Stimulated activated naive B cell treated with anti-CD40 and anti-IgM and Interleukin-4, amounts not matched to agents 10 μg/mL and 1 μg/mL and 100 μg/mL, for 72 hours (primary cell): ENCODE measurements at places on chromosomes 2 and 18.

DNA sequence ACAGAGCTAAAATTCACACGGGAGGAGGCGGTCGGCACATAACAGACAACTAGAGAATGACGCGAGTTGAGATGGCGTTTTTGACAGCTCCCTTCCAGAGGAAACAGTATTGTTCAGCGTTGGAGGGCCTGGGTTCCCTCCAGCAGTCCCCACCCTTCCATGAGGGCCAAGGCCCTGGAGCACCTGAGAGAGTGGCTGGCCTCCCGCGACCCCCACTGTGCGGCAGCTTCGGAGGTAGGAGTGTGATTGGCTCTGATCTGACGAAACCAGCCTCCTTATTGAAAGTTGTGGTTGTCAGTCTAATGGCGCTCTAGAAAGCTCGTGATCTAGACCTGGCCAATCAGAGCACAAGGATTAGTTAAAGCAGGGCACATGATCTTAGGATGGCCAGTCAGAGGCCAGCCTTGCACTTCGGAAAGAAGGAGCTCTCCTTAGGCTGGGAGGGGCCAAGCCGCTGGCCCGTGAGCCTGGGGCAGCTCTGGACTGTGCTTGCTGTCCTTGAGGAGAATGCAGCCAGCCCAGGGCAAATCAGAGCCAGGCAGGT, 104.5 kb upstream of the CELF4 start:
- no peak for DNase-seq
- no peaks in the 10 kb centered on the region for H3K27me3 ChIP-seq
- no peaks in the 10 kb centered on the region for H3K4me1 ChIP-seq
- H3K36me3 ChIP-seq, result no peaks in the 10 kb centered on the region

DNA sequence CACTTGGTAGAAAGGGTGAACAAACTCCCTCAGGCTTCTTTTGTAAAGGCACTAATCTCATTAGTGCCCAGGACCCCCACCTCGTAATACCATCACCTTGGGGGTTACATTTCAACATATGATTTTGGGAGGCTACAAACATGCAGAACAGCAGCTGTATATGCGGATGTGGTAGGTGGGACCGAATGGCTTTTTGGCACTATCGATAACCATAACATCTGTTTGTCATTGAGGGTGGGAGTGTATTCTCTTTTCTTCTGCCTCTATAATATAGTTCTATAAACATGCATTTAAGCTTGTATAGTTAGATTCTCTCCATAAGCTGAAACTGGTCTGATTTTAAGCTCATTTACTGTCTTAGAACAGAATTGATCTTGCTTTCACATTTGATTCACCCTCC, 239.1 kb upstream of the BOD1L2 start:
- no peak overlapping the region for H3K27ac ChIP-seq
- H3K4me1 ChIP-seq, result no peaks in the 10 kb centered on the region
- DNase-seq, result no peak

- DNase-seq, result no peak
- no peak overlapping the region for H3K4me3 ChIP-seq
- no peaks in the 10 kb centered on the region for H3K36me3 ChIP-seq
- no peaks in the 10 kb centered on the region for H3K4me1 ChIP-seq
- peaks cover 15% of the 10 kb centered on the region for H3K27me3 ChIP-seq
These were observed 259.7 kb downstream of the PDE11A start for GRCh38 chr2:177812713-177813396.

DNA sequence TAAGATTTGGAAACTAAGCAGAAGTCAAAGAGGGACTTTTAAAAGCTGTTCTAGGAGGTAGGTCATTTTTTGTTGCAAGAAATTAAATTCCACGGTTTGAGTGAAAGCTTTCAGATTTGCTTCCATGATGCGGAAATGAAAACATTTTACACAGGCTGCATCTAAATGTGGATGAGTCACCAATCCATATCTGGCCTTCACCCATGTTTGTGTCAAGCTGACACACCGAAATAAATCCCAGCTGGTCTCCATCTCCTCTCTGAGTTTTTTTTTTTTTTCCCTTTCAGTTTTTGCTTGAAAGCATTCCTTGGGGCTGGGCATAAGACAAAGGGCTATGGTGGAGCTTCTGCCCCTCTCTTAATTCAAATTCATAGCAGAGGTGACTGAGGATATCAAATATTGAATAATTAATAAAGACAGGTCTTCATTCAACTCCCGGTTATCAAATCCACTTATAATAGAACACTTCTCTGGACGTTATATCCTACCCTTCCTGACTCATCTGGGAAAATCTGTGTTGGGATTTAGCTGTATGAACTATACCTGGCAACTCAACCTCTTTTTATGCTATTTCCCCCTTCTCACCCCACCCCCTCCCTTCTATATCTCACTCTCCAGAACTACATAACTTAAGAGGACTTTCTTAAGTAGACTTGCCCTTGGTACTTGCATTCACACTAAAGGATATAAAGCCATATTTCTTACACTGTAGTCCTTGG, 558.3 kb upstream of the GCFC2 start:
- DNase-seq, result no peak
- no peaks in the 10 kb centered on the region for H3K4me1 ChIP-seq
- no peaks in the 10 kb centered on the region for H3K36me3 ChIP-seq
- no peak overlapping the region for H3K4me3 ChIP-seq
- no peaks in the 10 kb centered on the region for H3K27me3 ChIP-seq

- H3K4me1 ChIP-seq, result no peaks in the 10 kb centered on the region
- no peaks in the 10 kb centered on the region for H3K27me3 ChIP-seq
- no peak for DNase-seq
- no peak overlapping the region for H3K27ac ChIP-seq
These were observed 286.8 kb upstream of the EPAS1 start for GRCh38 chr2:46010223-46010924.

GRCh38 chr18:67179726-67180125, 336.8 kb downstream of the DSEL start:
- H3K27ac ChIP-seq, result no peak overlapping the region
- H3K36me3 ChIP-seq, result no peaks in the 10 kb centered on the region
- DNase-seq, result no peak
- H3K27me3 ChIP-seq, result peaks cover 7% of the 10 kb centered on the region
- H3K4me3 ChIP-seq, result no peak overlapping the region
- no peaks in the 10 kb centered on the region for H3K4me1 ChIP-seq

GRCh38 chr2:201949181-201949926, 84.3 kb upstream of the FZD7 start:
- no peaks in the 10 kb centered on the region for H3K4me1 ChIP-seq
- no peaks in the 10 kb centered on the region for H3K36me3 ChIP-seq
- peaks cover 4% of the 10 kb centered on the region for H3K27me3 ChIP-seq
- H3K4me3 ChIP-seq, result no peak overlapping the region
- no peak for DNase-seq

DNA sequence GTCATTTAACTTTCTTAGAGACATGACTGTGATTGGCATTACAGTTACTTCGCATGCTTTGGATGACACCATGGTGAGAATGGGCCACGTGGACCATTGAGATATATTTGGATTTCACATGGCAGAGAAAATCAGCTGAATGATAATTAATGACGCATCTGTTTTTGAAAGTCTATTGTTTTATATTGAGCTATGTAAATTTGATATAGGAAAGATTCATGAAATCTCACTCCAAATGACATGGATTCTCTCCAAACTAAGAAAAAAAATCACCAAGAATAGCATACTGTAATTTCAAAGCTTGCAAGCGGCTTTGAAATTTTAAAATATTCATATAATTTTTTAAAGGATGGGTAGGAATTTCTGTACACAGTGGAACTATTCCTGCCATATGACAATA, 163.7 kb downstream of the SH3BP4 start:
- no peaks in the 10 kb centered on the region for H3K36me3 ChIP-seq
- peaks cover 9% of the 10 kb centered on the region for H3K27me3 ChIP-seq
- no peak for DNase-seq
- no peak overlapping the region for H3K27ac ChIP-seq
- H3K4me1 ChIP-seq, result no peaks in the 10 kb centered on the region
- H3K4me3 ChIP-seq, result no peak overlapping the region

DNA sequence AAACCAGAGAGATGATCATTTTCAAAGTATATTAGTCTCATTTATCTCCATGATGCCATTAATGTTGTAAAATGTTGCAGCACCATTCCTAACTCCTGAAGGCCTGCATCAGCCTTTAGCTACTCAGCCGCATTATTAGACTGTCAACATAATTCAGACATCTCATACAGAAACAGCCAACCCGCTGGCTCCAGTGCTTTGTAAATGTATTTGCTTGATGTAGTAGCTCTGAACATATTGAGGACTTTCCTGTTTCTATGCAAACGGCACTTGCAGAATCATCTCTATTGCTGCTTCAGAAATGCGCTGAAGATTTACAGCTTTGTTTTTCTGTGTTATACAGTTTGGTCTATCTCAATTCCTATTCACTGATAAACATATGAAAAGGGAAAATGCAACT, 372.2 kb downstream of the DSEL start:
- DNase-seq, result no peak
- no peaks in the 10 kb centered on the region for H3K27me3 ChIP-seq
- H3K36me3 ChIP-seq, result no peaks in the 10 kb centered on the region

- H3K4me3 ChIP-seq, result no peak overlapping the region
- no peak for DNase-seq
- no peaks in the 10 kb centered on the region for H3K27me3 ChIP-seq
- H3K27ac ChIP-seq, result no peak overlapping the region
These were observed 245.8 kb downstream of the KCNE4 start for GRCh38 chr2:223297788-223298187.

- peak overlapping the region; percentile 95 for H3K27ac ChIP-seq
- H3K4me1 ChIP-seq, result peaks cover 13% of the 10 kb centered on the region
- DNase-seq, result peak; percentile 60
These were observed 38.0 kb downstream of the CYP1B1 start for GRCh38 chr2:38037757-38038621.

DNA sequence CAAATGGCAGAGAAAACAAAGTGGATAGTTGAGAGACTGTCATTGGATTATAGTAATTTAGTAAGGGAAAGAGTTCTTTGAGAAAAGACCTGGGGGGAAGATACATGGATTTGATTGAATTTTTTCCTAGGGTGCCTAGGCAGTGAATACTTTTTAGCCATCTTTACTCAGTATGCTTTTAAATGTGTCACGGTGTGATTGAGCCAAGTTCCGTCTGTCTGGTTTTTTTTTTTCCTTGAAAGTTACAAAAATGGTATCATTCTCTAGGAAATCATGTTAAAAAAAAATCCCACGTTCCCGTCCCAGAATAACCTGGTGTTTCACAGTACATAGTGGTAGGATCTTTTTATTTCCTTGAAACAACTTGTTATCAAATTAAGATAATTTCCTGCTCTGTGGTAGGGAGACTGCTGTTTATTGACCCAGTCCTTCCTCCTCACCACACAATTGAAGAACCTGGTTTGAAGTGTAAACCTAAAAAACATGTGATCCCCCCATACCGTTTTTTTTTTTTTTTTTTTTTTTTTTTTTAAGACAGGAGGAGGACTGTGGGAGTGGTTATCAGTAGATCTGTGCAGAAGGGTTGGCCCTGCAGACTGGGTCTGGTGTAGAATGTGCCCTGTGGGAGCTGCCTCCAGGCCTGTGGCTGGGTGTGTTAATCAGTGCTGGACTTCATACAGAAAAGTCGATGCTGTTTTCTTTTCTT, 55.1 kb downstream of the DGKD start:
- H3K27ac ChIP-seq, result peak overlapping the region; percentile 85
- peaks cover 40% of the 10 kb centered on the region for H3K4me1 ChIP-seq
- H3K4me3 ChIP-seq, result peak overlapping the region; percentile 4
- DNase-seq, result no peak

DNA sequence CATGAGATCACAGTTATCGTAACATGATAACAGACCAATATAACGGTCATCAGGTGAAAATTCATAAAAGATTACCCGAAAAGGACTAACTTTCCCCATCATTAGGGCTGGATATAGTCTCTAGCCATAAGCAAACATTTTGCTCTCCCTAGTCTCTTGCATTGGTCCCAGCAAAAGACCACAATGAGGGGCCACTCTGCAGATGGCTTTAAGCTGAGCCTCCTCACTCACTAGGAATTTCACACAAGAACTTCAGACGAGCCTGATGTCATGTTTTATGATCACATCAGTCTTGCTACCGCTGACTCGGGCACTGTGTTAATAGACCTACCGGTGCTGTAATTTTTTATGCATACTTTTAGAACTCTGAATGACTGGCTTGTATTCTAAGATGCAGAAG, 35.2 kb downstream of the STK17B start:
- DNase-seq, result no peak
- peaks cover 84% of the 10 kb centered on the region for H3K36me3 ChIP-seq
- H3K27ac ChIP-seq, result no peak overlapping the region
- no peaks in the 10 kb centered on the region for H3K27me3 ChIP-seq
- H3K4me3 ChIP-seq, result no peak overlapping the region

DNA sequence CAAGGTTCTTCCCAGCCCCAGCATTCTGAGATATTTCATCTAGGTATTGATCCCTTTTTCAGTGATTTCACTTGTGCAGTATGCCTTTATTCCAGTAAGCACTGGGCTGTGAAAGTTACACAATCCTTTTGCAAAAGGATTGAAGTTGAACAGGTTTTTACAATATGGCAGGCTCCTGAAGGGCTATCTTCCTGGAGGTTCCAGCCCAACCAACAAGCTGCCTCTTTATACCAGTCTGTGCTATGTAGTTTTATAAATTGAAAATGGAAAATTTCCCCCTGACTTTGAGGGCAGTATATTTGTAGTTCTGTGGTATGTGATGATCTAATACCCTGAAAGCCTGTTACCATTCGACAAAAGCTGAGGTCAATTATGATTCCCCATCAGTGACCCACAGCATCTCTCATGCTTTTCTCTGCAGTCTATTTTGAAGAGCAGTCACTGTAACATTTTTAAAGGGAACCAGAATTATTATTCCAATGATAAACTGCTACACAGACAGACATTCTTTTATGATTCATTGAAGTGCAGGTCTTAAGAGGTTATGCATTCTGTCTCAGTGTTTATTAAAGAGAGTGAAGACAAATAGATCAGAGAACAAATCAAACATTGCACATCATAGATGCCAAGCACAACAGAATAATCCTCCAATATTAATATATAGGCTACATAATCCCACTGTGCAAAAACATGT, 35.2 kb upstream of the STPG4 start:
- no peaks in the 10 kb centered on the region for H3K36me3 ChIP-seq
- H3K4me1 ChIP-seq, result no peaks in the 10 kb centered on the region
- no peak for DNase-seq
- peaks cover 18% of the 10 kb centered on the region for H3K27me3 ChIP-seq
- no peak overlapping the region for H3K27ac ChIP-seq

DNA sequence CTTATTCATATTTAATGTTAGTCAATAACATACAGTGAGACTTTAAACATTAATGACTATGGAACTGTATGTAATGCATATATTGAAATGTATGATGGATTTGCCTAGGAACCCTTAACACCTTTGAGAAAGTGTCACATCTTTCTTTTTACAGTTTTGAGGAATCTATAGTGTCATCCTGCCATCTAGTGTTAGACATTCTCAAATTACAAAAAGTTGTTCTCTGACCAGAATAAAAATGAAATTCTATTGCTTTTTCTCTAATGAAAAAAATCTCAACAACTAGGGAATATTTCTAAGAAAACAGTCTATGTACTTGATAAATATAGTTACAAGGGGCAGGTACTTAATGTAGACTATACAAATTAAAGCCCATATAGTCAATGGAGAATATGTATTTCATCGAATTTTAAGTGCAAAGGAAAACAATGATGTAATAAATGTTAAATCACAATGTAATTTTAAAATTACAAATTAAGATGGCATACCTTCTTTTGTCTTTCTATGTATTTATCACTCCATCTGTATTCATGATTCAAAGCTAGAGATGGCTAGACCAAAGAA, 5.1 kb upstream of the CALCRL start:
- DNase-seq, result no peak
- H3K36me3 ChIP-seq, result no peaks in the 10 kb centered on the region
- peaks cover 5% of the 10 kb centered on the region for H3K4me1 ChIP-seq
- no peak overlapping the region for H3K4me3 ChIP-seq
- H3K27ac ChIP-seq, result no peak overlapping the region

GRCh38 chr18:48902856-48903601, 47.7 kb downstream of the SMAD7 start:
- no peak overlapping the region for H3K27ac ChIP-seq
- H3K36me3 ChIP-seq, result peaks cover 22% of the 10 kb centered on the region
- H3K4me3 ChIP-seq, result no peak overlapping the region
- H3K4me1 ChIP-seq, result peaks cover 2% of the 10 kb centered on the region
- DNase-seq, result no peak
